Activated CD4-positive, alpha-beta T cell treated with anti-CD3 and anti-CD28 coated beads, Interleukin-2, amount 50 U/mL, for 4 hours (primary cell): ENCODE measurements at places on chromosomes 5 and 9.

- DNase-seq, result no peak
Observed at GRCh38 chr9:137685741-137686420, 67.1 kb downstream of the EHMT1 start.

- DNase-seq, result no peak
Observed at GRCh38 chr5:953535-954449, 54.8 kb upstream of the NKD2 start.

- no peak for DNase-seq
Observed at GRCh38 chr5:113526421-113526820, 12.9 kb downstream of the YTHDC2 start.

DNA sequence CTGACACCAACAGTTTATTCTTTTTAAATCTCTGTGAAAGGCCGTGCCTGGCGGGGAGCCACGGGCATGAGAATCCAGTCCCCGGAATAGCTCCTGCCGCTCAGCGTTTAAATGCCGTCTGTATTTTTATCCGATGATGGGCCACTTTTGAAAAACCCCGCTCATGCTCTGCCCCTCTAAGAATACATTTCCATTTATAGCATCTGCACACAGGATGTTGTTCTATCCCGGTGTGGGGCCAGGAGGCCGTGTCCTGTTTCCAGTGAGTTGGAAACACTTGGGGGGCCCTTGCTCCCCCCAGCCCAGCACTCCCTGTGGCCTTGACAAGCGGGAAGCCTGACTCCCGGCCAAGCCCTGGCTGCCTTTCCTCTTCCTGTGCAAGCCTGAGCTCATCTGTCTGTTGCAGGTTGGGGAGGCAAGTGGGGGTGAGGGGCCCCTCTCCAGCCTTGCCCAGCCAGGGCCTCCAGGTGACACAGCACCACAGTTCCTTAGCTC lies 39.0 kb downstream of the ERGIC1 start:
- DNase-seq, result no peak

- DNase-seq, result no peak
Observed at GRCh38 chr9:91534374-91534773, 110.7 kb upstream of the NFIL3 start.

- no peak for DNase-seq
Observed at GRCh38 chr9:91063471-91063870, 261.9 kb downstream of the SYK start.

- DNase-seq, result no peak
Observed at GRCh38 chr9:109953813-109954497, 174.0 kb downstream of the PALM2AKAP2 start.

GRCh38 chr9:71816916-71817451 lies 48.7 kb upstream of the CEMIP2 start:
- no peak for DNase-seq

GRCh38 chr9:127050591-127051001 lies 71.8 kb downstream of the ANGPTL2 start:
- DNase-seq, result no peak

GRCh38 chr9:134217431-134218210 lies 53.3 kb upstream of the RNU6ATAC start:
- DNase-seq, result no peak

GRCh38 chr5:159097784-159098602 lies 1.7 kb downstream of the EBF1 start:
- no peak for DNase-seq

- DNase-seq, result no peak
Observed at GRCh38 chr5:103006921-103007320, 113.0 kb downstream of the GIN1 start.

- no peak for DNase-seq
Observed at GRCh38 chr5:68932830-68933434, 160.9 kb upstream of the SLC30A5 start.

DNA sequence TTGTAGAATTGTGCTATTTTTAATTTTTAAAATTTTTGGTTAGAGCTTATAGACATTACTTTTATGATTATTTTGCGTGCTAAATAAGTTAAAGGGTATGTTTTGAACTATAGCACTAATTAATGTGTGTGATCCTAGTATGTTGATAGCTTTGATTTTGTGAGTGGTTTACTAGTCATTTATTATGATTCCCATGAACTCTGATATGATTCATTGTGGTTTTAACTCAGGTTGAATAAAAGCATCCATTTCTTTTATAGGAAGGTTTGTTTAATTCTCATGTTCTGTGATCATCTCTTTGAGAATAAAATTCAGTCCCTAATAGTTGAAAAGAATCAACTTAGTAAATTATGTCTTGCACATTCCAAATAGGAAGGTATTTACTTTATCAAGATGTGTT lies 22.5 kb downstream of the C5orf22 start:
- DNase-seq, result no peak

DNA sequence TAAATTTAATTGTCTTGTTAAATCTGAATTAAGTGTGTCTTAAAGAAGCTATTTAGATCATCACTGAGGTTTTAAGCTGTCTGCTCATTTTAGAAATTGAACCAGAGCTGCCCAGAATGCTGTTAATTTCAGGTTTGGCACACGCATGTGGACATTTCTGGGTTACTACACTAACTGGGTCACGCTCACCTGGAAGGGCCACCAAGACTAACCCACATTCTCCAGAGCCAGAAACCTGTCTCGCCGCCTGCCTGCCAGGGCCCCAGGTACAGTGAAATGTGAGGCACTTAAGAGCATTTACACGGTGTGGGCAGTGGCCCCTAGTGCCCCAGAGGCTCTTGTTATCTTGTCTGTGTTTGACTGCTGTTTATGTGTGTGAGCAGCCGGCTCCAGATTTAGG lies 46.6 kb downstream of the ATP10B start:
- no peak for DNase-seq

- DNase-seq, result peak; percentile 33
Observed at GRCh38 chr9:306907-307306, 92.2 kb downstream of the DOCK8 start.

DNA sequence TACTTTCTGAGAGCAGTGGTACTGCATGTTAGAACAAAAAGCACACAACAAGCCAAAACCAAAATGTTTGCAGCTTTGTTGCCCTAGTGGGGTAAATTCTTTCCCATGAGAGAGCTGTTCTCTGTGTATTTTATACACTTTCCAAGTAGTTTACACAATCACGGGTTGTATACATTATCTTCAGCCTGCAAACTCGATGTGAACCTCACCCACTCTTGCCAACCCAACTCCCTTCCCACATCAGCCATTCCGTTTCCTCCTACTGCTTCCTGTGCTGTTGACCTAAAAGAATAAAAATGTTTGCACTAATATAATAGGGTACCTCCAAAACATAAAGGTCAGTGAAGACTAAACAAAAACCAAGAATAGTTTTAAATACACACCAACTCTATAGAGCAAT lies 47.0 kb downstream of the IQGAP2 start:
- no peak for DNase-seq

GRCh38 chr5:144822503-144822902 lies 651.8 kb downstream of the KCTD16 start:
- DNase-seq, result no peak

GRCh38 chr9:110065532-110065931 lies 142.4 kb downstream of the C9orf152 start:
- DNase-seq, result no peak

- DNase-seq, result no peak
Observed at GRCh38 chr5:107025712-107026497, 644.8 kb downstream of the EFNA5 start.

- no peak for DNase-seq
Observed at GRCh38 chr9:7318920-7319319, 480.7 kb downstream of the DMAC1 start.

GRCh38 chr5:79932510-79933504 lies 58.3 kb downstream of the MTX3 start:
- no peak for DNase-seq

GRCh38 chr9:88071331-88071730 lies 66.9 kb downstream of the SPATA31C2 start:
- DNase-seq, result no peak

DNA sequence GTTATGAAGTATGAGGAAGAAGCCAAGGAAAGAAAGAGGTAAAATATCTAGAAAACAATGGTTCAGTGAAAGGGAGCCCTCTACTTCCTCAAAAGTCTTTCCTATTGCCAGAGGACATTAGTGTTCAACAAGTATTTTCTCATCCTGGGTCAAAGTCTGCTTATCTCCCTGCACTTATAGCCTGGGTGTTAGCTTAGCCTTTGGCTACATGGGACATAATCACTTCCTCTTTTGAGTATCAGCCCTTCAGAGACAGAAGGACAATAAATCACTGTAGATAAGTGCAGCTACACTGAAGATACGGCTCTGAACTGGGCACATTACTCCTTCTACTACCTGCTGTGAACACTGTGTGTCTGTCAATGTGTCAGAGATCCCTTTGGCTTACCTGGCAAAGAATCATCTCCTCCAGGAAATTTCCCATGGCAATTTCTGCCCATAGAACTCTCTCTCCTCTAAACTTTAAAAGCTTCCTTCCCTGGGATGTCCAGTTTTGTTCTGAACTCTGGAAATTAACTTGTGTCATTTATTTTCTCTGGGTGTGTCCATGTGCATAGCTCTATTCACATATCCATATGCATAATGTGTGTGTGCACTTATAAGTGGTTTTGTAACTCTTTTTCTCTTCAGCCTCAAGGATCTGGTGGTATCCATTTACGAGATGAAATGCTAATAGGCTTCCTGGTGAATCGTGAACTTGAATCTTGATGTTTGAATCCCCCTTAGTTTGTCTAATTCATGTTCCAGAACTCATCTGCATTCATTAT lies 30.0 kb upstream of the RECK start:
- DNase-seq, result no peak

DNA sequence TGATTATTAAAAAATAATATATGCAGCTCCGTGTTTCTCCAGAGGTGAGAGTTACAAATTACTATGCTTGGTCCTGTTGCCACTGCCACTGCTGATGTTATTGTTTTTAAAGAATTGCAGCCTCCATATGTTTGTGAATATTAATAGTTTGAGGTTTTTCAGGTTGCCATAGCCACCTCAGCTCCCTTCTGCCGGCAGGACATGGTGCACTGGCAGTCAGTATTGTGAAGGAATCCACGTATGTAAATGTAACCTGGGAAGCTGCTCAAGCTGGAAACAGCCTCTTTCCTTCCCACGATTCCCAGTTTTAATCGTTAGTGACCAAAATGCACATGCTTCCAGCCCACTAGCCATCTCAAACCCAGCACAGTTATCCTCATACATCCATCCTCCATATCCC lies 184.4 kb upstream of the CCNG1 start:
- DNase-seq, result no peak

- DNase-seq, result no peak
Observed at GRCh38 chr9:133733421-133733795, 4.7 kb downstream of the SARDH start.

GRCh38 chr5:79237740-79238560 lies 2.0 kb downstream of the JMY start:
- DNase-seq, result no peak

DNA sequence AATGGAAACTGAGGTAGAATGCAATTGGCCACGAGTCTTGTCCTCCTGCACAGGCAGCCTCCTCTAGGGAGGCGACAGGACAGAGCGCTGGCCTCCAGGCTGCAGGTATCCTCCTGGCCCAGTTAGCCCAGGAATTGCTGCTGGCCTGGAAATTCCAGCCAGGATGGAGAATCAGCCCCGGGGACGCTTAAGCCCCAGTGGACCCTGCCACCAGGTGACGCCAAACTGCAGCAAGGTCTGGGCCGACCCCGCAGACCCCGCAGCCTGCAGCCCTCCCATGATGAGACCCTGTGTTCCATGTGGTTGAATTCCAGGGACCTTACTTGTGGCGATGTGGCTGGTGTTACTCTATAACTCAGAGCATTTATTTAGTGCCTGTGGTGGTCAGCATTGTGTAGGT lies 7.3 kb downstream of the CACFD1 start:
- DNase-seq, result no peak

DNA sequence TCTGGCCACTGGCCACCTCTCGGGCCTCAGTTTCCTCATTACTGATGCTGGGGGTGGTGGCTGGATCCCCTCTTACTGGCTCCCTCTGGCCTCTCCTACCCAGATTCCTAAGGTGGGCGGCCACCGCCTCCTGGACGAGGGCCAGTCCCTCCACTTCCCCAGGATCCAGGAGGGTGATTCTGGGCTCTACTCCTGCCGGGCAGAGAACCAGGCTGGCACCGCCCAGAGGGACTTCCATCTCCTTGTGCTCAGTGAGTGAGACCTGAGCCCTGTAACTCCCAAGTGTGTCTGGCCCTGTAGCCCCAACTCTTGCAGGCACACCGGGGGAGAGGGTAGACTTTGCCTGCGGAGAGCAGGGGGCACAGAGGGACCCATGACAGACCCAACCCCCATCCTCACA lies 83.3 kb downstream of the HMCN2 start:
- DNase-seq, result no peak

- DNase-seq, result no peak
Observed at GRCh38 chr5:115842089-115842935, 577 bp downstream of the AP3S1 start.

- no peak for DNase-seq
Observed at GRCh38 chr5:160697281-160697680, 154.7 kb downstream of the ATP10B start.

GRCh38 chr5:522899-523440 lies 1.3 kb downstream of the SLC9A3 start:
- DNase-seq, result no peak

- no peak for DNase-seq
Observed at GRCh38 chr5:62729675-62730074, 151.1 kb downstream of the LRRC70 start.

DNA sequence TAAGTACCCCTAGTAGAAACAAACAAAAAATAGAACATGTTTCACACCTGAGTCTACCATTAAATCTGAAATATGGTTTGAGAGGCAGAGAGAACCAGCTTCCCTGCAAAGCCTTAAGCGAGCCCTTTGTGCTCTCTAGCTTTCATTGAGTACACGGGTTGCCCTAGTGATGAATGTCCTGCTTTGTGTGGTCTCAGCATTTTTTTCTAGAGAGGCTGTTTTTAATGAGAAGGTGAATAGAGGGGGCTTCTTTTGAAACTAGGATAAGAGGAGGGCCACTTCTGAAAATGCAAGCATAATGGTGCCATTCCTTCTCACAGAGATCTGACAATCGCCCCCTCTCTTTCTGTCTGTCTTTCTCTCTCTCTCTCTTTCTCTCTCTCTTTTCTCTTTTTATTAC lies 131.3 kb downstream of the MACIR start:
- DNase-seq, result no peak

DNA sequence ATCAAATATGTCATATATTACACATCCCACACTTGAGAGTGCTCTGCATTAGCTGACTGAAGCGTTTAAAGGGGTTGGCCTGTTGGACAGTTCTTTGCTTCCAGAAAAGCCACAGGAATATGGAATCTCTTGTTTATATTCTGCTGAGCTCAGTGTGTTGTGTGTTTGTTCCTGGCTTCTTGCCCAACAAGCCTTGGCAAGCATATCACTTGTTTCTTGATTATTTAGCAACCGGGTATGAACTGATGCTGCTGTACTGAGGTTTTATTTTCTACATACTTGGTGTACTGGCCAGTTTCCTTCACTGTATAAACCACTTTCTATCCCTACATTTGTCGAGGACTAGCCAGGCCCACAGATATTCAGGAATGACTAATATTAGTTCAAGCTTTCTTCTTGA lies 378.9 kb downstream of the KCTD16 start:
- no peak for DNase-seq

- no peak for DNase-seq
Observed at GRCh38 chr5:29796013-29796412, 1397.5 kb upstream of the CDH6 start.

GRCh38 chr5:124902097-124902821 lies 155.8 kb upstream of the ZNF608 start:
- DNase-seq, result no peak
